ENCODE measurements at places on chromosomes 16 and 17.

- DNase-seq, result no peak
Measured at GRCh38 chr16:51535591-51535990, 384.5 kb upstream of the SALL1 start.

DNA sequence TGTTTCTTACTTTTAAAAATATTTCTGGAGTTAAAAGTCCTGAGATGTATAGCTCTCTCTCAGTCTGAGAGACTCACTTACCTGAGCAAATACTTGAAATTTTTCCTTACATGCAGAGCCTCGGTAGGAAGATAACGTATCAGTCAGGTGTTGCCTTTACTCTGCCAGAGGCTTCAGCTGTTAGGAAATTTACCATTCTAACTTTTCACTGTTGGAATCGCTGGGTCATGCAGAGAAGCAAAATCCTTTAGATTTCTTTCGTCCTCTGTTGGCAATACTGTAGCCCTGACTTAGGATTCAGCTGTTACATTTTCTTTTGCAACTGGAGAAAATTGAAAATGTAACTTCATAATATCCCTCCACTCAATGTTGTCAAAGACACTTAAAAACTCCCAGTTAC lies 20.0 kb upstream of the KCNJ16 start:
- DNase-seq, result no peak

DNA sequence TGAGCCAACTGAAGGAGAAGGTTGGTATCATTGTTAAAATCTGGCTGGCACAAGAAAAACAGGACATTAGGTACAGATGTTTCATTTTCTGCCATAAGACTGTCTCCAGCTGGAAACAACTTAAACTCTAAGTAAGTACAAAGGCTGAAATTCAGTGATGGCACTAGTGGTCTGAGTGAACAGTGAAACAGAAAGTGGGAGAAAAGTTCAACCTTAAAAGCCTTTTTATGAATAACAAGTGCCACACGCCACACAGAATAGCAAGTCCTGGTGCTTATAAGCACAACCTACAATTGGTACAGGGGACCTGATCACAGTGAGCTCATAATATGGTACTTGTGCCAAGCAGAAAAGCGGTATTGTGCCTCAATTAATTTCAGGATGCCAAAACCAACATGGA lies 56.7 kb downstream of the CEP112 start:
- no peak for DNase-seq

DNA sequence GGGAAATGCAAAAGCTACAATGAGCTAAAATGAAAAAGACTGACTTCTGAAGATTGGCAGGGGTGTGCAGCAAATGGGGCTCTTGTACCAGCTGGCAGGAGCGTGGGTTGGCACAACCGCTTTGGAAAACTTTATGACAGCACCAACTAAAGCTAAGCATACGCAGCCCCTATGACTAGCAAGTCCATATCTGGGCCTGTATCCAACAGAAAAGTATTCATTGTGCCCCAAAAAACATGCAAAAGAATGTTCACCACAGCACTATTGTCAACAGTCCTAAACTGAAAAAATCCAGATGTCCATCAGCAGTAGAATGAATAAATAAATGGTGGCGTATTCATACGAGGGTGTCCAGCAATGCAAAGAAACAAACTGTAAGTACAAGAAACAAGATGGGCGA lies 22.6 kb upstream of the ITGA3 start:
- no peak for DNase-seq

DNA sequence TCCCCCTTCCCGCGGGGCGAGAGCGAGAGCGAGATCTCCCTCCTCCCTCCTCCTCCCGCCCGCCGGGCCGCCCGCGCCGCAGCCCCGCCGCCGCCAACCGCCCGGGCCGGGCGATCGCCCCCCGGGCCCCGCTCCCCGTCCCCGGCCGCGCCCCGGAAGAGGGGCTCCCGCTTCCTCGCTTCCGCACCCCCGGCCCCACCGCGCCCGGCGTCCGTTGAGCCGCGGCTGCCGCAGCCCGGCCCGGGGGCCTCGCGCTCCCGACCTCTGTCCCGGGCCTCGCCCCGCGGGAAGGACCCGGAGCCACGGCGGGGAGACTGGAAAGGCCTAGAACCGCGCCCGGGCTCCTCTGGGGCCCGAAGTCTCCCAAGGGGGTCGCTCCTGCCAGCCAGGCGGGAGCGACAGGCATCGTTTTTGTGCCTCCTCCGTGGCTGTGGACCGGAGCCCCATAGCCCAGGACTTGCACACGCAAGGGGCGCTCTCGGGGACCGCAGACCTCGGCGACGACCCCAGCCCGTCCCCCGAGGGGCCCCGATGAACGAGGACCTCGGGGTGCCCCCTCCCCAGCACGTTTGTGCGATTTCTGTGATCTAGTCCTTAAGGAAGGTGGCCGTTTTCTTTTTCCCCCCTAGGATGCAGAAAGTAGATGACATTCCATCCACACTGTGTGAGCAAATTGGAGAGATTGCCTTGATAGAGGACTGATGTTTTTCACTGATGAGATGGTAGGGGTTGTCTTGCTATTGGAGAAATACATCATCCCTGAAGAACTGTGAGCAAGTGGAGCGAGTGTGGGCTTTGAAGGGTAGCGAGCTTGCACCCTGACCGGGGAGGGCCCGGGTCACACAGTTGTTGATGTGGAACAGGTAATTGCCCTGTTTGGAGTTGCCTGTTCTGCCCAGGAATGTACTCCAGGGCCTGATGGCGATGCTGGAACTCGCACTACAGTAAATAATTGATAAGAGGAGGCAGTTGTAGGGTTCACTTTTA lies 611 bp downstream of the BANP start:
- peak; percentile 39 for DNase-seq

GRCh38 chr17:80705988-80706387 lies 161.3 kb downstream of the RPTOR start:
- DNase-seq, result no peak

- DNase-seq, result no peak
Measured at GRCh38 chr16:24138024-24138423, 118.1 kb upstream of the CACNG3 start.

GRCh38 chr16:85227084-85227945 lies 115.0 kb upstream of the CIBAR2 start:
- no peak for DNase-seq

- no peak for DNase-seq
Measured at GRCh38 chr17:1498233-1498632, 5.7 kb upstream of the MYO1C start.

DNA sequence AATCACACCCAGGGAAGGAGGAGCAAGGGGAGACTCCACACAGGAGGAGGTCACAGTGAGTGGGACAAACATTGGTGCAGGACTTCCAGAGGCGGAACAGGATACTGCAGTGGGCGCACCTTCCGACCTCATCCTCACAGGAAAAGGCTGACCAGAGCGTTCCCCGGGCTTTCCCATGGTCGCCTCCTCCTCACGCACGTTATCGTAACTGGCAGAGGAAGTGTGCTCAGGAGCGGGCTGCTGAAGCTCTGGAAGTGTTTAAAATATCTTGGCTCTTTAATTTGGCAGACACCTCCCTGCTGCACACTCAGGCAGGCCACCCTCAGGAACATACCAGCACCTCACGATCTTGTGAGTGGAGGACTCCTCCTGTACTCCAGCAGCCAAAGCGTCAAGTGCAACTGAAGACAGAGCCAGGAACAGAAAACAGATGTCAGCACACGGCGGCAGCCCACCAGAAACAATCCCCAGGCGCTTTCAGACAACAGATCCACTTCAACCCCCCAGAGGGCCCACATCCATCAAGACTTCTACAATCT lies 17.5 kb downstream of the FANCA start:
- no peak for DNase-seq

DNA sequence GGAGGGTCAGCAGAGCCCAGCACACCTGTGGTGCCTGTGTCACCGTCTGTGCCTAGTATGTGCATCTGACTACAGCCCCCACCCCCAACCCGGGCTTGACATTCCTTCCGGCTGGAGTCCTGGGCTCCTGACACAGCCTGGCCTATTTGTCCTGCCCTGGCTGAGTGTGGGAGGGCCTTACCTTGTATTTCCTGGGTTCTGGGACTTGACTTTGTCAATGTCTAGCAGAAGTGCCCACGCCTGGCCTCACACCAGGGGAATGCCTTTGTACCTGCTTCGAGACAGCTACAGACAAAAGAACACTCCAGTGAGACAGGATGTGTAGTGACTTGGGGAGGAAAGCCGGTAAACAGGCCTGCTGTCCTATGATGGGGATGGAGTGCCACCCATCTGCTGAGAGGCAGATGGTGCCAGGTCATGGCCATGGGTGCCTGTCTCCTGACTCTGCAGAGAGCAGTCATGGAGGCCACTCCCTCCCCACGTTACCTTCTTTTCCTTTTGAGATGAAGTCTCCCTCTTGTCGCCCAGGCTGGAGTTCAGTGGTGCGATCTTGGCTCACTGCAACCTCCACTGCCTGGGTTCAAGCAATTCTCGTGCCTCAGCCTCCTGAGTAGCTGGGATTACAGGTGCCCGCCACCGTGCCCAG lies 42.8 kb downstream of the TNFRSF13B start:
- no peak for DNase-seq

DNA sequence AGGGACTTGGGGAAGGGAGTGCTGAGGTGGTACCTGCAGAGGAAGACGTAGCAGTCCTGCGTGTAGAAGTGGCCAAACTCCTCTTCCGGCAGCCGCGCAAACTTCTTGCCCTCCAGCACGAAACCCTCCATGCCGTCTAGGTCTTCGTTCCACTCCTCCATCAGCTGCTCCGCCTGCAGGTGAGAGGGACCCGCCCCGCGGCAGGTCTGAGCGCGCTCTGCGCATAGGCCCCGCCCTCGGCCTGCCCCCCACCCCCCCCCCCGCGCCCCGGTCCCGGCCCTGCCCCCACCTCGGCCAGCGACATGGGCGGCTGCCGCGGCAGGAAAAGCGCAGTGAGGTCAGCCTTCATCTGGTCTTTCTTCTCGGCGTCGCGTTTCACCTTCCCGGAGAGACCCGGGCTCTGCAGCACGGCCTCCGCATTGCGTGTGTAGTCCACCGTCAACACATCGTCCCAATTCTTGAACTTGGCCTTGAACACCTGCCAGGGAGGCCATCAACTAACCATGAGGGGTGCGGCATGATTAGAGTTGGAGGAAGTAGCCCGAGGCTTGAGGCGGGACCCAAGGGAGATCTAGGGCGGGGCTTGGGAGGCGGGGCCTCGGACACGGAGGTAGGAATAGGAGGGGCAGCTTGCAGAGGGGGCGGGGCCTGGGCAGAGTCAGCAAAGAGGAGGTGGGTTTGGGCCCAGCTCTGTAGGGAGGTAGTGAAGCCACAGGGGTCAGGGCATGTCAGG lies 11.5 kb downstream of the FLII start:
- peak; percentile 41 for DNase-seq

- no peak for DNase-seq
Measured at GRCh38 chr16:69798466-69798865, 36.3 kb downstream of the WWP2 start.

- no peak for DNase-seq
Measured at GRCh38 chr16:400061-400591, 1.6 kb upstream of the DECR2 start.

DNA sequence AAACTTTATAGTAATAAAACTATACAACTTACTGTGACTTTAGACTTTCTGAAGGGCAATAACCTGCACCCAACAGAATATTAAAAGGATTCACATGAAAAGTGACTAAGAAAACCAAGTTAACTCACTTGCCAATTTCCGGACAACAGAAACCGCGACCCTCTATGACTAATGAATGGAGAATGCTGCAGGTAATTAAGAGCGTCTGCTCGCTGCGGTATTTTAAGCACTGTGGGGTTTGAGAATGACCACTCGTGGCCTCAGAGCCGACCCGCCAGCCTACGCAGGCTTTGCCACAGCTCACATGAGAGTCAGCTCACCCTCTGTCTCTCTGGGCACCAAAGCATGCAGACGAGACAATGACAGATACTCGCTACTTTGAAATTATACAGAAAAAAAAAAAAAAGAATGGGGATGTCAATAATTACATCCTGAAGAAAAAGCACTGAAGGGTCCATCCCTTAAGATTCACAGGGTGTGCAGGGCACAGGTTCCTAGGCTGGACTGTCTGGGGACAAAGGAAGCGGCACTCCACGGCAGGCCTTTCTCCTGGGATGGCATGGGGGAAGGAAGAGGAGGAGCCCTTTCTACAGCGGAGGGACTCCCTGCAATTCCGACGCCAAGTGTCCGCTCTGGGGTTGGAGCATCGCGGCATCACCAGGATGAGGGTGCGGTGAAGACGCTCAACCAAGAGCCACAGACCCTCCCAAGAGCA lies 35.0 kb downstream of the ZCCHC14 start:
- DNase-seq, result no peak

GRCh38 chr17:68182011-68182306 lies 65.9 kb upstream of the AMZ2 start:
- DNase-seq, result peak; percentile 24
